GDM1 (cell line): ENCODE measurements at places on chromosomes 7 and 10.

- DNase-seq: no peak
Measured at GRCh38 chr10:113347508-113347907, 205.3 kb upstream of the HABP2 start.

- DNase-seq: no peak
Measured at GRCh38 chr10:80465839-80466590, 11.9 kb downstream of the TSPAN14 start.

DNA sequence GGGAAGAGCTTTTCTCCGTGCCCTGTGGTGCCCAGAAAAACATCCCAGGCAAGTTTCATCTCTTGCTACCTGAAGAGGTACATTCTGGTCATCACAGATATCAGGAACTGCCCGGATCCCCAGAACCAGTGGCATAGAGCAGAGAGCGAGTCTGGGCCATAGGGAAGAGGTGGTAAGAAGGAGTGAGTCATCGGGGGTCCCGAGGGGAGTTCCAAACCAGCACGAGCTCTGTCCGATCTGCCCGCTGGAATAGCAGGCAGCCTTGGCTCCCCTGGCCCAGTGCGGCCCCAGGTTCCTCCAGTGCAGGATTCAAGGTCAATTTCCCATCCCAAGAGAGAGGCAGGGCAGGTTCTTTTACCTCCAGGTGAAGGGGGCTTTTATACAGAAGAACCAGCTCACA, 124.7 kb downstream of the RGS10 start:
- no peak for DNase-seq

GRCh38 chr7:30162133-30162532, 27.3 kb downstream of the MTURN start:
- no peak for DNase-seq

GRCh38 chr10:88583584-88583957, 453 bp upstream of the RNLS start:
- no peak for DNase-seq

DNA sequence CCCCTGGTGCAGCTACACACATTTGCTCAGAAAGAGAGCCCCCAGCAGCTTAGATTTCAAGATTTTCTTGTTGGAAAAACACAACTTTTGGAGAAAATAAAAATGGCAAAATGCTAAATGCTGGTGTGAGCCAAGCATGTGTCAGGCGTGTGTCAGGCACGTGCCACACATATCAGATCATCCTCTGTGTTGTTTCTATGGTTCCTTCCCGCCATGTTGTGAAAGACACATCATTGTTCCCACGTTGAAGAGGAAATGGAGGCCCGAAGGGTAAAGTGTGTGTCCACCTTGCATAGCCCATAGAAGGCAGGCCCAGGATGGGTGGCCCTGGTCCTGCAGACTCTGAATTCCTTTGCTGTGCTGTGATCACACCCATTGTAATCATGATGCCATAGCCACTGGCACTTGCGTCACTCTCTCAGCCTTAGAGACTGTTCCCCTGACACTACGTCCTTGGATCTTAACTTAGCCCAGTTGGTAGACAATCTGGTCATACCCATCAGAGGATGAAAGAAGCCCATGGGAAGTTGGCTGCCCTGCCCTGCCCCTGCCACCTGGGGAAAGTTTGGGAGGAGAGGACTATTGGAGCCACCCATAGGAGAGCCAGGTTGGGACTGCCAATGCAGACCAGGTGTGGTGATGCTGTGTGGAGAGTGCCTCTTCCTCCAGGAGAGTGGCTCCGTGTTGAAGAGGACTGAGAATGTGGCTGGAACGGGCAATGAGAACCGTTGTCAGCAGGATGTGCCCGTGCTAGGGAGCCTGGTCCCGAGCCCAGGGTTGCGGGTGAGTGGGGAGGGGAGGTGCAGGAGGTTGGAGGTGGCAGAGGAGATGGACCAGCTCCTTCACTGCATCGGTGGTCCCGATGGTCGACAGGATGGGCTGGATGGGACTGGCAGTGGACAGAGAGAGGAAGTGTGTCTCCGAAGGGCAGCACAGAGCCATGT, 65.6 kb upstream of the IGFBP3 start:
- DNase-seq: no peak

- no peak for DNase-seq
Measured at GRCh38 chr7:66296557-66296956, 91.4 kb downstream of the TPST1 start.

GRCh38 chr10:80473692-80474596, 19.8 kb downstream of the TSPAN14 start:
- DNase-seq: no peak

DNA sequence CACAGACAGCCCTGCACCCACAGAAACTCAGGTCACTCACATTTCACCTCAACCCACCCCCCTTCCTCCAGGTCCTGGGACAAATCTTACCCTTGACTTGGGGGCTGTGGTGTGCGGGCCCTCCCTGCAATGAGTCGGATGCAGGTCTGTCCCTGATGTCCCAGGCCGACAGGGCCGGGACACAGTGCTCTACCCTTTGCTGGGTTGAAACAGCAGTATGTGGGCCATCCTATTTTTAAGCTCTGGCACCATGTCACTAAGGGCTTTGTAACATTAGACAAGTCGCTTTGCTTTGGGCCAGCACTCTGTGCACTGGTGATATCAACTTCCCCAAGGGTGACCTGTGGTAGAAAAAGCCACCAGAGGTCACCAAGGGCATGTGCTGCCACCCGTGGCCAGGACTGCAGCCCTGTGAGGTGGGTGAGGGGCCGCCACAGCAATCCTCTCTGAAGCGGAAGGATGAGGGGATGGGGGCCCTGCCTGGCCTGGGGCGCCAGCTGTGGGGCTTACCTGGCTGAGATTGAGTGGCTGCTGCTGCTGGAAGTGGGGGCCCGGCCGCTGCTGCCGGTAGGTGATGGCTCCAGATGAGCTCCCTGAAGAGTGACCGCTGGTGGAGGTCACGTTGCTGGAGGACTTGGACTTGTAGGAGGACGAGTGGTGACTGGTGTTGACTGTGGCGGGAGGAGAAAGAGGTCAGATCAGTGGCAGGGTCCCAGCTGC, 51.3 kb downstream of the CLEC2L start:
- no peak for DNase-seq

DNA sequence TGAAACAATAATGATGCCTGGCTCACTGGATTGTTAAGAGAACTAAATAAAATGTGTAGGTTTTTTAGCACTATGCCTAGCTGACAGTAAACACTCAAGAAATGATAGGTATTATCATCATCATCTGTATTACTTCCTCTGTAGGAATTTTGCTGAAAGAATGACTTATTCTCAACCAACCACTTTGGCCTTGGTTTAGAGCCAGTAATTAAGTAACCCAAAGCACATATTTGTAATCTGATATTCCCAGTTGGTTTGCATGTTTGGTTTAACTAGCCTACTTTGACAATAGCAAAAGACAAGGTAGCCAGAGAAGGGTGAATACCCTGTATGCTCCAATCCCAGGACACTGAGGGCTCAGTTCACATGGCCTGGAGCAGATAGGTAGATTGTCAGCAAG, 34.4 kb downstream of the BCAP29 start:
- DNase-seq: no peak

GRCh38 chr10:82543631-82544030, 668.6 kb downstream of the NRG3 start:
- DNase-seq: no peak

DNA sequence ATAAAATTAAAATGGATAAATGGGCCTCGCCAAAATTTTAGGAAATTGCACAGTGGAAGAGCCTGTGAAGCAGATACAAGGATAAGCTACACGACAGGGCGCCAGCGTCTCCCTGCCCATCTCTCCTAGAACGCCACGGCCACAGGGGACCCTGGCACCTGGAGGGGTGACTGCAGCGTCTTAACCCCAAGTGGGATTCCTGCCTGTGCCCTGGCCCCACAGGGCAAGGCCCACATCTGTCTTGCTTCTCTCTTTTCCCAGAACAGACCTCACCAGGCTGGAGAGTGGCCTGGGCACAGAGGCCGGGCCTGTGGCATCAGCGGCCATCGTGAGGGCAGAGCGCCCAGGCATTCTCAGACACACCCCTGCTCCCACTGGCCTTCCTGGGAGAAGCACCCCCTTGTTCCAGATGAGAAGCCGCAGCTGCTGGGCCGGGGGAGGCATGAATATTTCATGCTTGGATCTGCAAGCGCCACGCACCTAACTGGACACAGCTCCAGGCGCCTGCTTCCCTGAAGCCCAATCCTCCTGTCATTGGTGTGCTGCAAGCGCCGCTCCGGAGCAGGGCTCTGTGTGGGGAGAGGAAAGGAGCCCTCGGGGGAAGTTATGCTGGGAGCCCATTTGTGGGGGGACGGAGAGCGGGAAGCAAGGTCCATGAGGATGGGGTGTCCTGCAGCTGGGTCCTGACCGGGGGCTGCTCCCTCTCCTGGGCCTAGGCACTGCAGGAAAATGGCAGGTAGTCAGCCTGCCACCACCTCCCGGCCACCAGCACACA, 153.5 kb downstream of the ELFN1 start:
- no peak for DNase-seq

GRCh38 chr10:36425131-36425797, 700.1 kb upstream of the ANKRD30A start:
- no peak for DNase-seq

DNA sequence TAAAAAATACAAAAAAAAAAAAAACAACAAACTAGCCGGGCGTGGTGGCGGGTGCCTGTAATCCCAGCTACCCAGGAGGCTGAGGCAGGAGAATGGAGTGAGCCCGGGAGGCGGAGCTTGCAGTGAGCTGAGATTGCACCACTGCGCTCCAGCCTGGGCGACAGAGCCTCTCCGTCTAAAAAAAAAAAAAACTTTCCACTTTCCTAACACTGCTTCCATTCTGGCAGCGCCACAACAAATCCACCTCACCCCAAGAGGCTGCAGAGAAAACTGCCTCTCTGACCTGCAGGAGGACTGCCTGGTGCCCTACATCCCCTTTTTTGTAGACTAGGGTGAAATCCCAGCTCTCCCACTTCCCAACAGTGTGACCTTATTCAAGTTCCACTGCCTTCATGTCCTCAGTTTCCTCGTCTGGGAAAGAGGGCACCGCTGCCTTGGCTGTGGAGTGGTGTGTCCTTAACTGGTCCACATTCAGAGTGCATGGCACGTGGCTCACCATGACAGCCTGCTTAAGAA, 2.6 kb upstream of the MBL2 start:
- no peak for DNase-seq

GRCh38 chr7:130875901-130876300, 141.9 kb upstream of the KLF14 start:
- no peak for DNase-seq

DNA sequence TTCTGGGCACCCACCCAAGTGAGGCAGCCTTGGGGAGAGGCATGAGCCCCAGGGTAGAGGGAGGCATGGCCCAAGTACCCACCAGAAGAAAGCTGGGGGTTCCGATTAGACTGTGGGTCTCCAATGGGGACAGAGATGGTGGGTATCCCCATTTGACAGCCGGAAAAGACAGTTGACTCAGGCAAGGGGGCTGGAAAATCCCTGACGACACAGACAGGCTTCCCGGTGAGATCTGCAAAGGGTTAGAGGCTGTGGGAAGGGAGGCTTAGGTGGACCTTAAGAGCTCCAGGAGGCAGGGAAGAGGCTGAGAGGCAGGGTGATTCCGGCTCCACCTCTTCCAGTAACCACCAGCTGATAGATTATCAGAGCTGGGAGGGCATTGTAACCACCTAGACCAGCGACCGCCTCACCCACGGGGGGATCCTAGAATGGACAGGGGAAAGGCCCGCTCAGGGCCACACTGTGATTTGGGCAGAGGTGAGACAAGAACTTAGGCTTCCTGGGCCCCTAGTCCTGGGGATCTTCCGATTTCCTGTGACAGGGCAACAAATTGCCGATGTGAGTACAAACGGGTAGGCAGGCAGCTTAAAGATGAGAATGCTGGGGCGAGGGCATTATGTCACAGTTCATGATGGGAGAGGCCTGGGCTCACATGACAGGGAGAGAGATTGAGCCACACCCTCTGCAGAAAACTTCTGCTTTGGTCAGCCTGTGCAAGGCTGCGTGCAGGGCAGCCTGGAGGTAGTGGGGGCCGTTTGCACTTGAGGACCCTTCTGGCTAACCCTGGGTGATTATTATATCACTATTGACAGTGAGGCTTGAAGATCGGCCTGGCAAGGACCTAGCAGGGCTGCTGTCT, 5.4 kb downstream of the TBATA start:
- DNase-seq: no peak

DNA sequence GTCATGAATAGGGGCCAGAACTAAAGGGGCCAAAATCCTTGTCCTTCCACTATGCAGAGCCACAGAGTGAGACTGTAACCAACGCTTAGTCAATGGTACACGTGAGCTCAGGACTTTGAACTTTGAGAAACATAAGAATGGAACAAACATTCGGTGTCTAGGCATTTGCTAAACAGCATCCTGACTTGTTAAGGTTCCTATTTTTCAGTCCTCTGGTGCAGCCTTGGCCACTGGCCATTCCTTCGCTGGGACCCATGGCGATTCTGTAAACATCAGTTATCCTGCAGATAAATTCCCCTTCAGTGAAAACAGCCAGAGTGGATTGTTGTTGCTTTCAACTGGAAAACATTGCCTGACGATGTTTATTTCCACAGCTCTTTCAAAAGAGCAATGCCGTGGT, 266.8 kb downstream of the SORCS1 start:
- no peak for DNase-seq

DNA sequence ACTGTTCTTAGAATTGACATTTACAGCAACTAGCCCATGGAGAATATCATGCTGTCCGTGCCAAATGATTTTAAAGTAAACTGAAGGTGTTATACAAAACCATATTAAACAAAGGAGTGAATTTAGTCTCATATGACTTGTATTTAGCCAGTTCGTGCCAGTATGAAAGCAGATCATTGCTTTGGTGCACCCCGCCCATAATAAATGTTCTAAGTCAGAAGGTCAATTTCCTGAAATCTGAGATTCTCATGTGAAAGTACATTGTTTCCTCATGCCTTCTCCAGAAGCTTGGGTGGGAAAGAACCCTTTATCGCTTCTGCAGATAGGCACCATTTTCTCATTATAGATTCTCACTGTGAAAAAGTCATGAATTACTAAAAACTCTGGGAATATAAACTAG, 106.4 kb downstream of the CAMK1D start:
- no peak for DNase-seq

GRCh38 chr10:36280321-36280741, 638.2 kb upstream of the FZD8 start:
- no peak for DNase-seq

DNA sequence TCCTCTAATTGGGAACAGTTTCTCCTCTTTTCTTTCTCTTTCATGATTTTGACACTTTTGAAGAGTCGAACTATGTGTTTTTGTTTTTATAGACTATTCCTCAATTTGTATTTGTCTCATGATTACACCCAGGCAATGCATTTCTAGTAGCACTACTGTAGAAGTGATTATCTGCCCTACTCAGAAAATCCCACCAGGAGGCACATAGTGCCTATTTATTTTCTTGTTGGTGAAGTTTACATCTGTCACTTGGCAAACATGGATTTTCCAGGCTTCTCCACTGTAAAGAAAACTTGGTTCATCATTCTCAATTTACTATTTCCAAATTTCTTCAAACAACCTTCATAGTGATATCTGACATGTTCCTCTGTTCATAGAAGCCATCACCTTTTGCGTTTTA, 893.9 kb downstream of the CCSER2 start:
- DNase-seq: no peak

- DNase-seq: no peak
Measured at GRCh38 chr7:98084631-98085030, 22.0 kb upstream of the LMTK2 start.

- DNase-seq: no peak
Measured at GRCh38 chr7:33961948-33962347, 56.6 kb downstream of the BMPER start.
